Non-pigmented ciliary epithelial cell (primary cell): ENCODE measurements at places on chromosomes 13 and 19.
A peak's percentile ranks its signal among the peaks of the same experiment; 100 is the strongest.

GRCh38 chr19:17718947-17719711 lies at the start of gene MAP1S:
Gene MAP1S (plus strand): TSS chr19:17719480. CDS start chr19:17719503, 23 bp downstream.
- no peak for DNase-seq

- no peak for DNase-seq
Observed at GRCh38 chr13:93467175-93467574, 240.6 kb downstream of the GPC6 start.

GRCh38 chr13:93254775-93255174 lies 28.2 kb downstream of the GPC6 start:
- DNase-seq, result no peak

DNA sequence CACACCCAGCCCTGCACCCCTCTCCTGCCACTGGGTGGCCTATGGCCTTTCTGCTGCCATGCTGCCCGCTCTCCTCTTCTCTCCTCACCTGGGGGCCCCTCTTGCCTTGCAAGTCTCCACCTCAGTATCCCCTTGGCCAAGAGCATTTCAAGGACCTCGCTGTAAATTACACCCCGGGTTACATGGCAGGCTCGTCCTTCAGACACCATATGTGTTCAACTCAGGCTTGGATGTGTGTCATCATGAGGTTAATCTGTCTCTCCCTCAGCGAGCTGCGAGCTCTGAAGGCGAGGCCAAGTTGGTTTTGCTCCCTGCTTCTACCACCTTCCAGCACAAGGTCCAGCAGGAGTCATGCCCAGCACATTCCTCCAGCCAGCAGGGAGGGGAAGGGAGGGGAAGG lies 74.8 kb upstream of the TM9SF2 start:
- DNase-seq, result no peak

GRCh38 chr13:51721496-51721895 lies 82.5 kb downstream of the DHRS12 start:
- DNase-seq, result no peak

DNA sequence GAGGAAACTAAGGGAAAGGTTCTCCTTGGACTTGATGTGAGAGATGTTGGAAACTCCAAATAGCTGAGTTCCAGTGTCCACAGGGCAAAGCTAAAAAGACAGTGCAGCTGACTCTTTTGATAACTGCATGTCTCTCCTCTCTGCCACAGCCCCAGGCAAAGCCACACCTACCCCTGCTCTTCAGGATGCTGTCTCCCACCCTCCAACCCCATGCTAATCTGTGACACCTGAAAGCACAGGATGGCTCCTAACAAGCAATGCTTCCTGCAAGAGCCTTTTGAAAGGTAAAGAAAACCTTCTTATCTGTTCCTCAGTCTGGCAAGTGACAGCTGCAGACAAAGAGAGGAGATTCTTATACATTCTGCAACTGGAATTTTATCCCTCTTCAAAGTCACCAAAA lies 14.5 kb downstream of the SLC46A3 start:
- no peak for DNase-seq

- DNase-seq, result no peak
Observed at GRCh38 chr13:51244637-51245405, 22.6 kb downstream of the FAM124A start.

DNA sequence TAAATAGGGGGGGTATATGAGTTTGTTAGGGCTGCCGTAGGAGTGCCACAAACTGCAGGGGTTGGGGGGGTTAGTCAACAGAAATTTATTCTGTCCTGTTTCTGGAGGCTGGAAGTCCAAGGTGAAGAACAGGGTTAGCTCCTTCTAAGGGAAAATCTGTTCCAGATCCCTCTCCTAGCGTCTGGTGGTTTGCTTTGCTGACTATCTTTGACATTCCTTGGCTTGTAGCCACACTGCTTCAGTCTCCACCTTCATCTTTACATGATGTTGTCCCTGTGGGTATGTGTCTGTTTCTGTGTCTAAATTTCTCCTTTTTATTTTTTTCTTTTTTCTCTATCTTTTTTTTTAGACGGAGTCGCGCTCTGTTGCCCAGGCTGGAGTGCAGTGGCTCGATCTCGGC lies 8.1 kb upstream of the ICAM1 start:
- no peak for DNase-seq

DNA sequence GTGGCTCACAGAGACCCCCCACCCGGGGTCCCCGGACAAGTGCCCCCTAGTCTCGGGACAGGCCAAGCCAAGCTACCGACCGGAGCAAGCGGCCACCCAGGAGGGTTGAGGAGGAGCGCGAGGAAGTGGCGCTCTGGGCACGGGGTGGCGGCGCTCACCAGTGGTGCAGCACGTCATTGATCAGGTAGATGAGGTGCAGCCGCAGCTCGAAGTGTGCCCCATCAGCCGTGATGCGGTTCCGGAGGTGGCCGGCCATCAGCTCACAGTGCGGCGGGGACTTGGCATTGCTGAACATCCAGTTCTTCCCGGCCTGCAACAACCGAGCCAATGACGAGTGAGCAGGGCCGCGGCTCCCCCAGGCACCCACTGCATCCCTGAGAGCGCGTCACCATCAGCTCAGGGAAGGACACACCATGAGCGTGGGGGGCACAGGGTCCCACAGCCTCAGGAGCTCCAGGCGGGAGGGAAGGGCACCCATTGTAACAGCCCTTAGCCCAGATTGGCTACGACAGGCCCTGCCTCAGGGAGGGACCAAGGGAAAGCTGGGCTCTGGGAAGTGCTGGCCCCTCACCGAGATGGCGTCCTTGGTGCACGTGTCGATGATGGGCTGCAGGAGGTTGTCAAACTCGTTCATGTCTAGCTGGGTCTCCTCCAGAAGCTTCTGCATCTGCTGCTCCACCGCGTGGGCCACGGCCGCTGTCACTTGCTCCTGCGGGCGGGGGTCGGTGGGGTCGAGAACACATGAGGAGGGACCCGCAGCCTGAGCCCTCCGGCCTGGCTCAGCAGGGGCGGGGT lies 9.6 kb downstream of the CHERP start:
- DNase-seq, result no peak

GRCh38 chr19:7870571-7871436 lies 3.4 kb downstream of the PRR36 start:
- DNase-seq, result no peak

GRCh38 chr13:101303521-101303920 lies 112.8 kb downstream of the NALCN start:
- DNase-seq, result no peak

DNA sequence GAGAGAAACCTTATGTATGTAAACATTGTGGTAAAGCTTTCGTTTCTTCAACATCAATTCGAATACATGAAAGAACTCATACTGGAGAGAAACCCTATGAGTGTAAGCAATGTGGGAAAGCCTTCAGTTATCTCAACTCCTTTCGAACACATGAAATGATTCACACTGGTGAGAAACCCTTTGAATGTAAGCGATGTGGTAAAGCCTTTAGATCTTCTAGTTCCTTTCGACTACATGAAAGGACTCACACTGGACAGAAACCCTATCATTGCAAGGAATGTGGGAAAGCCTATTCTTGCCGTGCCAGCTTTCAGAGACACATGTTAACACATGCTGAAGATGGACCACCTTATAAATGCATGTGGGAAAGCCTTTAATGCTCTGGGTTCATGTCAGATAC lies 24.7 kb downstream of the ZNF136 start:
- DNase-seq, result no peak

- DNase-seq, result no peak
Observed at GRCh38 chr13:98534821-98535220, 42.1 kb downstream of the STK24 start.

DNA sequence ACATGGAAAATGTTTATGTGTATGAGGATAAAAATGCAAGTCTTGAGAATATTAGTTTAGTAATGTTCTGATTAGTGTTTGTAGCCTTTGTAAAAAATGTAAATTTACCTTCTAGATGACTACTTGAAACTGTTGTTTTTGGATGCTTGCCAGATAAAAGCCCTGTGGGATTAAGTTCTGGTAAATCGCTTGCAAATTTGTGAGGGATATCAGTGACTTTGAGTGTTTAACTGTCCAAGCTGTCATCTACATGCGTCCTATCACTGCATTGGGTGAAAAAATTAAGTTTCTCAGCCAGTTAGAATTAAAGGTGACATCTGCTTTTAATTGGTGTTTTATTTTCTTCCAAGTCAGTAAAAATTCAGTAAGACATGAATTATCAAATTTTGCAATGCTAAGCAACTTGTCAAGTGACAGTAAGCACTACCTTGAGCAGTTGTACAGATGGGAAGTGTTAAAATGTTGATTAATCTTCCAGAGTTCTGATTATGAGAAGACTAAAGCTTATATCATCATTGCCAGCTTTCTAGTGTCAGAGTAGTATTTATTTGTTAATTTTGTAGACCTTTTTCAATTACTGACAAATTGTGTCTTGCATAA lies 88.0 kb downstream of the PCCA start:
- peak; percentile 28 for DNase-seq

DNA sequence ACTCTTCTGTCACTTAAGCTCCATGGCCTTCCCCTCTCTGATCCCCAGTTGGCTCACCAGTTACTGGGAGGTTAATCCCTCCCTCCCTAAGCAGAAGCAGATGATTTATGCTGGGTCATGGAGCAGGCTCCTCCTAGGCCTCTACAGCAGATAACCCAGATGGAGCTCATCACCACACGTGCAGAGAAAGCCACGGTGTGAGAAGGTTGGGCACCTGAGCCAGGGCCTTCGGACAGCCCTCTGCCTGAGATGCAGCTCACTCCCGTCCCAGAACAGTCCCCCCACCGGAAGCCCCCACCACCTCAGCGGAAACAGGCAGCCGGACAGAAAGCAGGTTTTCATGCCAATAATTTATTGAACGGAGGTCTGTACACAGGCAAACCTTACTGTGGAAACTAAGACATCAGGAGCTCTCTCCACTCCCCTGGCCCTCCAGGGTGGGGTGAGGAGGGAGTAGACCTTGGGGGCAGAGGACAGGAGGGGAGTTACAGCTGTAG lies 9.8 kb downstream of the ZNF526 start:
- DNase-seq, result no peak

GRCh38 chr19:49331616-49332055 lies 3.6 kb upstream of the CD37 start:
- DNase-seq, result no peak

GRCh38 chr13:79810669-79811068 lies 329.7 kb downstream of the NDFIP2 start:
- DNase-seq, result peak; percentile 32

- DNase-seq, result no peak
Observed at GRCh38 chr19:49997709-49998108, 27.5 kb downstream of the VRK3 start.

- no peak for DNase-seq
Observed at GRCh38 chr19:31562966-31563612, 213.9 kb upstream of the TSHZ3 start.

DNA sequence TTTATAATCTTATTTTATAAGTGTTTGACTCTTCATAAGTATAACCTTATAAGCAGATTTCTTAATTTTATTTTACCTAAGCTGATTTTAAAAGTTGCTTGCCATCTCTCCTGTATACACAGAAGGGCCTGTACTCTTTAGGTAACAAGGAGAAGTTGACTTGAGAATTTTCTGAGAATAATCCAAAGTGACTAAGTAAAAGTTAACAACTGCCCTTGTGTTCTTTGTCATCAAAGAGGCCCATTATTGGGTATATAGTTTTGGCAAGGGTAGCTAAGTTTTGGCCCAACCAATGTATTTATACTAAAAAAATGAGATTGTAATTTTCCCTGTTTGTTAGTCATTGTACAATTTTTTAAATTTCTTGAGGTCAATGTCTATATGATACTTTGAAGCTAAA lies 3.2 kb downstream of the LCP1 start:
- no peak for DNase-seq

- no peak for DNase-seq
Observed at GRCh38 chr13:109651311-109651710, 135.1 kb downstream of the IRS2 start.

DNA sequence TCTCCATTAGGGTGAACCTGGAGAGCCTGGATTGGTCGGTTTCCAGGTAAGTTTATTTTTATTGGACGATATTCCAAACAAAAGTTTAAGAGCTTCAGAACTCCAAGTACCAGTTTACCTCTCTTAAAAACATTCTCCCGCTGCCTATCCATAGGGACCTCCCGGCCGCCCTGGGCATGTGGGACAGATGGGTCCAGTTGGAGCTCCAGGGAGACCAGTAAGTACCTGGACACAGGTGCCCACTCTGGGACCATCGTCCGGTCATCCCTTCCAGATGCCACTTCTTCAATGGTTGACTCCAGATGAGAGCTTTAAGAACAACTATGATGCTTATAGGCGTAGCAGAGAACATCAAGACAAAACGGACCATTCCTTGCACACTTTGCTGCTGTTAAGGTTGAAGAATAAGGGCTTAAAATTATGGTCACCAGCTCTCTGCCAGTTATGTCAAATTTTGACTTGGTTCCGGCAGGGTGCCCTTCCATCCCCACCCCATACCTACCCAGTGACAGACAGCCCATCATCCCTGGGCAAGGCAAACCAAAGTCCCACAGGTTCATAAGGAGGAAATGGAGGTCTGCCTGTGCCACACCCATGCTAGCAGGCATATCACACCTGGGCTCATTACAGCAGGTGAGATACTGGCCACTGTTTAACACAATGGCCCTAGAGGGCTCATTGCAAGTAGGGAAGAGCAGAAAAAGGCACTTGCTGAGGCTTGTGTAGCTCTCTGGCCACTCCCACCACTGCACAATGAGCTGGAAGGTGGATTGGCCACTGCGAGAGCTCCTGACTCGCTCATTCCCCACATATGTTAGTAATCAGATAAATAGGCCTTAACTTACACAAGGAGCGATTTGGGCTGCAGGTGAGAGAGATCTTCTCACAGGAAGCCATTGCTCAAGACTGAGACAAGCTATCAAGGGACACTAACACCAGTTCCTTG lies 123.6 kb downstream of the COL4A2 start:
- no peak for DNase-seq

DNA sequence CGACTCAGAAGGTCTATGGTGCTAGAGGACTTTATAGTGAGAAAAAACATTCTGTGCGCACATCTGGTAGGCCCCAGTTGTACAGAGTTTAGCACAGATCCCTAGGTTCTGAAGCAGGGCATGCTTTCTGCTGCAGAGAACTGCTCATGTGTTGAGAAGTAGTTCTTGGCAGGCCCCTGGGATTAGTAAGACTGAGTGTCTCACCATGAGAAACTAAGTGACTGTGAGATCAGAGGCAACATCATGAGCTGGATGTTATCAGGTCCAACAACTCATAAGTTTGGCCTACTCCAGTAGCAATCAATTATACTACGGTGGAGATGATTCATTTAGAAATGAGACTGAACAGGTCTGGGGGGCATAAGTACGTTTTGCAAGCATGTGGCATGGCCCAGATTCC lies 507.4 kb upstream of the KLF12 start:
- no peak for DNase-seq

GRCh38 chr13:95300625-95301182 lies 547 bp downstream of the ABCC4 start:
- DNase-seq, result no peak
